Sciatic nerve (tissue), 2 donors: ENCODE measurements at places on chromosomes 2 and 18.

- DNase-seq = no peak
These were observed 2.2 kb downstream of the NOL4 start for GRCh38 chr18:34222307-34223163.

- DNase-seq = no peak
These were observed 75.9 kb downstream of the DNMT3A start for GRCh38 chr2:25265802-25266201.

GRCh38 chr2:127873707-127874303 is 12.0 kb downstream of the AMMECR1L start:
- DNase-seq = no peak

- DNase-seq = no peak
These were observed 1531.7 kb upstream of the PIK3C3 start for GRCh38 chr18:40423291-40423690.

DNA sequence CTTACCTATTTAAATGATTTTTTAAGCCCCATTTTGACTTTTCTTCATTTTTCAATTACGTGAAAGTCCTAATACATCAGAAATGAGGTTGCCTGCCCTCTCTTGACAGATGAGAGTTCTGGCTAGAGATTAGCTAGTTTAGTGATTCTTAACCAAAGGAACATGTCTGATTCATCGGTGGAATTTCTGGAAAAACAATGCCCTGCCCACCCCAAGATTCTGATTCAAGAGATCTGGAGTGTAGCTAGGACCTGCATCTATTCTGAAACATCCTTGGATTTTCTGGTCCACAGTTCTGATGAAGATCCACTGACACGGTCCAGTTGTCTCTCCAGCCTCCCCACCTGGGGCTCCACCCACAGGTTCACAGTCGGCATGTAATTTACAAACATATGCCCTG is 111.2 kb downstream of the KLF7 start:
- DNase-seq = no peak

- no peak for DNase-seq
These were observed 94.9 kb upstream of the TTC27 start for GRCh38 chr2:32532961-32533360.

GRCh38 chr2:31831585-31831984 is 179.2 kb downstream of the MEMO1 start:
- DNase-seq = no peak

DNA sequence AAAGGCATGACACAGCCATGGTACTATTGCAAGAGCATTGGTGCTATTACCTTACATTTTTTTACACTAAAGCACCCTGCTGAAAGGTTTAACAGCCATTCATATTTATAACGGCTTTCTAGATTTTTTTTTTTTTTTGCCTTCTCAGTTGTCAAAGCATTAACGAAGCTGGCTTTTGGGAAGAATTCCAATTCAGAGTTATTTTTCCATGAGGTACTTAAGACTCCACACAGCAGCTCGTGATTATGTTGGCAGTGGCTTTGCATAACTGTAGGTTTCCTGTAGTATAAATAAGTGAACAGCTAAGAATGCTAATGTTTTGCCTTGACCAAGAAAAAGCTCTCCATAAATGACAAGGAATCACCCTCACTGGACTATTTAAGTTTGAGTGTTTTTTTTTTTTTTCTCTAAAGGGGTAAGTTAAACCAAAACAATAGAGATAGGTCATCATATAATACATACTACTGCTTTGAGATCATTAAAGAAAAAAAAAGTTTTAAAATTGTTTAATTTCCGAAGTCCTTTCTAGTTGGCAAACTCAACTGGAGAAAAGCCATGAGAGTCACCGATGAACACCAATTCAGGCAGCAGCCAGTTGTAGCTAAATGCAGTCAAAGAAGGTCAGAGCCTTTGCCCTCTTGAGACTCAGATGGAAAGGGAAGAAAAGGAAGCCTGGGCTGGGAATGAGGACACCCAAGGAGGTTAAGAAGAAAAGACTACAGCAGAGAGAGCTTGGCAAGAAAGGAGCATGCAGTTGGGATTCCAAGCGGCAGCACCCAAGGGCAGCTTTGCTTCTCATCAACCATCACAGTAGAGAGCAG is 187.4 kb upstream of the NCKAP5 start:
- DNase-seq = no peak

DNA sequence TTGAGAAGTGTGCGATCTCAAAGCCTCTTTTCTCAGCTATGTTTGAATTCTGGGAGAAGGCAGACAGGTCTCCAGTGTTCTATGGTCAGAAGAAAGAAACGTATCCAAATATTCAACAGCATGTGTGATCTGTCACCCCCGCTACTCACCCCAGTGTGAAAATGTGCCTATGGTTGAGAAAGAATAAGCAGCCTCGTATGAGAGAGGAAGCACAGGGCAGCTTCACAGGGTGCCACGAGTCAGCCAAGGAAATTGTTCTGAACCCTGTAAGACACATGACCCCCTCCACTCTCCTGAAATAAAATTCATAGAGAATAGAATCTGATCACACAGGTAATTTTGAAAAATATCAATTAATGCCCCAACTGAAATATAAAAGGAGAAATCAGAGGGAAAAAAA is 8.0 kb upstream of the SF3B1 start:
- no peak for DNase-seq

- no peak for DNase-seq
These were observed 513.9 kb upstream of the NXPH2 start for GRCh38 chr2:139293992-139294548.

- no peak for DNase-seq
These were observed 15.0 kb upstream of the KLF7 start for GRCh38 chr2:207180741-207181140.

DNA sequence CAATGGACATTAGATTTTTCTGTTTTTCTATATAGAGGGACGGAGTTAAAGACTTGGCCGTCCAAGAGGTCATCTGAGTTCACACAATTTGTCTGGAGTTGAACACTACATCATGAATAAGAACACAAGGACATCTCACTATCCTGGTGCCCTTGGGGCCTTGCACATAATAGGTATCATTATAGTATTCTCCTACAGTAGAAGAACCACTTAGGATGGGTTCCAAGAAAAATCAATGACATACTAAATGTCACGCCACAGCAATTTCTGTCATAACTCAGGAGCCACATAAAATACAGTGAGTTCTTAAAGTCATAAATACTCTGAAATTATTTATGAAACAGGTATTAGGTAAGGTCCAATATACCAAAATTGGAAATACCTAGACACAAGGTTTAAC is 154.4 kb downstream of the NCKAP5 start:
- no peak for DNase-seq

- no peak for DNase-seq
These were observed at the start of gene ZAP70 for GRCh38 chr2:97713296-97714083. TSS of gene ZAP70 (plus strand) at chr2:97713576. CDS start at chr2:97724037, 10,461 bp downstream.

DNA sequence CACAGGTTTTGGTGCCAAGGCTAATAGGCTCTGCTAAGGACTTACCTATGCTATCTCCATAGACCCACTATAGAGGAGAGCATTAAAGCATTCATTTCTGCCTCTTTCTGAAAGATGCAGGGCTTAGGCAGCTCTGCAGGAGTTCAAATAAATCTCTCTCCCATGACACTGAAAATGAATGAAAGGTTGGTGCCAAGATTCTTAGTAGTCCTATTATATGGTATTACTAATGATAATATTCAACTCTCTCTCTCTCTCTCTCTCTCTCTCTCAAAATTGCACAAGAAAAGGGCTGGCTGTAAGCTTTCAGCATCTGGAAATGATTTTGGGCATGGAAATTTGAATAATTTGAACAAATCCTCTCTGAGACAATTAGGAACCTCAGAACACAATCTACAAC is 433.7 kb downstream of the MBD2 start:
- no peak for DNase-seq

GRCh38 chr2:139992078-139992477 is 1211.9 kb upstream of the NXPH2 start:
- no peak for DNase-seq
